ENCODE measurements at places on chromosomes 2 and 18.
A peak's percentile ranks its signal among the peaks of the same experiment; 100 is the strongest.

GRCh38 chr18:45656194-45656770 is 41.0 kb downstream of the SLC14A2 start:
- no peak for DNase-seq

- DNase-seq: no peak
Observed at GRCh38 chr2:129912871-129913694, 66.4 kb upstream of the RAB6C start.

DNA sequence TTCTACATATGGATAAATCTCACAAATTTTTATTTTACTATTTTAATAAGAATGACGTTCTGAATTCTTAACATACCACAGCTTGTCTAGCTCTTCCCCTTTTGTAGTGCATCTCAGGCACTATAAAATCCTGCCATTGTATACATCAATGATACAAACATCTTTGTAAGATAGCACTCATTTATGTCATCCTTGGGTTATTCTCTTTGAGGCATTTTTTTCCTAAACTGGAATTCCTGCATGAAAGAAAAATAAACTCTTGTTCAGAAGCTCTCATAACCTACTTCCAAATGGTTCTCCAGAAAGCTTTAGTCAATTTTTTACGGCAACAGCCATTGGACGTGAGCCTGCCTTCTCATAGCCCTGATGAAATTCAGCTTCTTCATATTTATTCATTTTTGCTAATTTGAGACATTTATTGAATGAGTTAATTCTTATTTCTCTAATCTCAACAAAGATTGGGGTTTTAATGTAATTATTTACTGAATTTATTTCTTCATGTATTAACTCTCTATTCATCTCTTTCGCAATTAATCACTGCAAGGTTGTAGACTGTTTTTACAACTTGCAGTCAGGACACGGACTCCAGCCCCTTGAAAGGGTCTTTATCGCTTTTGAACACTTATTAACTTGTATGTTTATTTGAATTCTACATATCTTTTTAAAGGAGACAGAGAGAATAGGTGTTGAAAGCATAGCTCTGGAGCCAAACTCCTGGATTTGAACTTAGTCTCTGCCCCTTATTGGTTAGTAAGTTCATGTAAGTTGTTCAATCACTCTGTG is 57.6 kb upstream of the PARD3B start:
- DNase-seq: no peak

GRCh38 chr2:32258242-32258641 is 6.4 kb downstream of the NLRC4 start:
- DNase-seq: no peak

- DNase-seq: no peak
Observed at GRCh38 chr18:5546660-5547059, 2.9 kb upstream of the EPB41L3 start.

DNA sequence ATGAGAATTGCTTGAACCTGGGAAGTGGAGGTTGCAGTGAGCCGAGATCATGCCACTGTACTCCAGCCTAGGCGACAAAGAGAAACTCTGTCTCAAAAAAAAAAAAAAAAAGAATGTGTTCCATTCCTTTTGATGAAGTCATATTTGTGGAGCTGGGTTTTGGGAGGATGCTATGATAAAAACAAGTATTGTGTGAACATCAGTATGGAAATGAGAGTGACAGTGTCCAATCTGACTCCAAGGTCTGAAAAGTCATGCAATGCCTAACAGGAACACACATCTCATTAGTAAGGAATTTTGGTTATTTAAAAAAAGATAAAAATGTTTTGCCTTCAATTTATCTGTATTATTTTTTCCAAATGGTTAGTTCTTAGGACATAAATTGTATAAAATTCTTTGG is 11.8 kb downstream of the GCFC2 start:
- DNase-seq: no peak

- DNase-seq: no peak
Observed at GRCh38 chr18:75135158-75135725, 73.7 kb downstream of the PTGR3 start.

- peak; percentile 20 for DNase-seq
Observed at GRCh38 chr2:224025874-224026273, 13.2 kb downstream of the SERPINE2 start.
